Skin of body (tissue), 3 donors: ENCODE measurements at places on chromosomes 2 and 18. TPM values are rescaled to one million over a fixed set of nuclear protein-coding genes. Genes with fewer than 3 reads are reported as not detected.

WDSUB1 gene
- 10.4 TPM for total RNA-seq

RBM44 gene
- total RNA-seq: 2.1 TPM

APCDD1 gene
- 125 TPM for total RNA-seq

PIEZO2 gene
- total RNA-seq: 51.0 TPM

GRCh38 chr18:45916302-45916701 is 50.8 kb downstream of the EPG5 start:
- DNase-seq: no peak

DNA sequence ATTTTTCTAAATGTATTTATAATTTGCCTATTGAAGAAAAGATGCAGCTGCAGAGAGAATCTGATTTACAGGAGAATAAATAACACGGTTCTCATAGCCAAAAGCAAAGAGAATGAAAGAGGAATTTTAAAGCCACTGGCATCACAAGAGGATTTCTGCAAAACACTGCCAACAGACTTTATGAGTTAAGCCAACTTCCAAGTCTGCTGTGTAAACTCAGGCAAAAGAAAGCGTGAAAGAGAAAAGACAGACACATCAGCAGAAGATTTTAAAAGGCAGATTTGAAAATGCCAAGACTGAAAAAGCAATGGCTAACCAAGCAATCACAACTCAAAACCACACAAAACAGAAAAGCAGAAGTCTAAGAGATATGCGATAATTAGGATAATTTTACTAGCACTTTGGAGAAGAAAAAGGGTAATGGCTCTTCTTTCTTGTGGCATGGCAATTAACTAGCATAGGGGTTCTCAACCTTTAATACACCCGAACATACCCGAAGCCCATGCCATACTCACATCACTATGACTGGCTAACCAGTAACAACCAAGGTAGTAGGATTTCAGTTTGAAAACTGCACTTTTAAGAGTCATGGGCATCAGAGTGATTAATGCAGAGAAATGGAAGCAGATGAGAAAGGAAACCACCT is 4.9 kb downstream of the DARS1 start:
- DNase-seq: no peak

DNA sequence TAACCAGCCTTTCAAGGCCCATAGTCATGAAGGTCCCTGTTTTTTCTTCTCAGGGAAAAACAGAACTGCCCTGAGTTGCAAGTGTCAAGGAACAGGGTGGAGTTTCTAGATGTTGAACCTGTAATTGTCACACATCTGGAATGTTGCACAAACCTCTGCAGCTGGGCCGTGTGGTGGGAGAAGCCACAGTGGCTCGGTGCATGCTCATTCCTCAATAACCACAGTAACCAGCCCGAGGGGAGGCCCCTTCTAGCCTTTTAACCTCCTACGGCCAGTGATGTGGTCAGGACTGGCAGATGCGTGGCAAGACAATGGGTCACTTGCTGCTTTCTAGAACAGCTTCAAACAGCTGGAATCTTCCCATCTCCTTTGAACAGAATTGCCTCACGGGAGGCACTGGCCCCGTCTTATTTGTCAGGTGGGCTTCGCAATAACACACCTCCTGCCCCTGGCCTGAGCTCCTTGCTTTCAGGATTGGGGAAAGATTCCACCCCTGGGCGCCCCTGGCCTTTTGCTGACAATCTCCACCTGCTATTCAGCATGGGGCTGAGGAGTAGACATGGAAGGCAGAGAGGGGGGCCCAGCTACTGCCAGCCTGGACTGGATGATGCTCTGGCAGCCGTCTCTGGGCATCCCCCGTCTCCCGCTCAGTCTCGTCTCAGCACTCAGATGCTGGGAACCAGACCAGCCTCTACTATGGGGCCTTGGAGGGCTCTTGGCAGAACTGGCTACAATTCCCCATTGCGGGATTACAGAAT is 102.9 kb downstream of the KLHL29 start:
- no peak for DNase-seq

DNA sequence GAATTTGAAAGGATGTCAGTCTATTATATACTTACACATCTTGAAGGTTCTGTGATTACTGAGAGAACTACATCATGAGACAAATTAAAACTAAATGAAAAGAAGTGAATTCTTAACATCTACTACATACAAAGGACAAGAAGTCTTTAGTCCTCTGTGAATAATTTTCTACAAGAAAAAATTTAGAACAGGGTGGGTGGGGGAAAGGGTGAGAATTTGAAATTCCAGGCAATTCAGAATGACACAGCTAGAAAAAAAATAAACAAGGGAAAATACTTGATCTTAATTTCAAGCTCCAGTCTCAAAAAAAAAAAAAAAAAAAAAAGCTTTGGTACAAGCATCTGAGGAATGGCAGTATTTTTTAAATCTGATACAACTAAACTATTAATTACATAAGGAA is 15.5 kb downstream of the CUL3 start:
- no peak for DNase-seq
